Adrenal gland (tissue), 19 donors: ENCODE measurements at places on chromosomes 13 and 19. TPM values are rescaled to one million over a fixed set of nuclear protein-coding genes. Genes with fewer than 3 reads are reported as not detected.

The ZNF541 gene
- 12.9 TPM for total RNA-seq

The ATP4A gene
- 4.1 TPM for total RNA-seq

The HCN2 gene
- total RNA-seq: 4.7 TPM

The FBXO17 gene
- total RNA-seq: 4.1 TPM

The SIGLEC10 gene
- 0.89 TPM for total RNA-seq

The PNMA8B gene
- 29.5 TPM for total RNA-seq

DNA sequence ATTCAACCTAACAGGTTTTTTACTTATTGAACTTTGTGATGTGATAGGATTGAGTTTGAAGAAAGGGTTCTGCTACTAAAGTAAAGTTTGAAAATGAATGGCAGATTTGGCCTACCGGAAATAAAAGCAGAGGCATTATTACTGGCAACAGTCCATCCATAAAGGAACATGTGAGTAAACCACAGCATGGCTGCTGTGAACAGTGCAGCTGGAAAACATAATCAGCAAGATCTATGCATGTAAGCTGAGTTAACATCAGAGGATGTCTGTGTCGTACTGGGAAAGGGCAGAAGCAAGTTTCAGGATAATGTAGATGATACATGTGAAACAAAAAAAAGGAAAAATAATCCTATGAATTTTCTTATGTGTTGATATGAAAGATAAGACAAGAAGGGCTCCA lies 87.6 kb downstream of the CYSLTR2 start:
- H3K4me1 ChIP-seq: peaks cover 9% of the 10 kb centered on the region
- no peaks in the 10 kb centered on the region for H3K27me3 ChIP-seq
- no peak for DNase-seq
- H3K36me3 ChIP-seq: no peaks in the 10 kb centered on the region

GRCh38 chr19:47651691-47652090 lies 42.8 kb downstream of the BICRA start:
- no peak overlapping the region for H3K4me3 ChIP-seq
- no peaks in the 10 kb centered on the region for H3K36me3 ChIP-seq
- H3K4me1 ChIP-seq: peaks cover 6% of the 10 kb centered on the region
- no peak overlapping the region for H3K27ac ChIP-seq
- DNase-seq: no peak

DNA sequence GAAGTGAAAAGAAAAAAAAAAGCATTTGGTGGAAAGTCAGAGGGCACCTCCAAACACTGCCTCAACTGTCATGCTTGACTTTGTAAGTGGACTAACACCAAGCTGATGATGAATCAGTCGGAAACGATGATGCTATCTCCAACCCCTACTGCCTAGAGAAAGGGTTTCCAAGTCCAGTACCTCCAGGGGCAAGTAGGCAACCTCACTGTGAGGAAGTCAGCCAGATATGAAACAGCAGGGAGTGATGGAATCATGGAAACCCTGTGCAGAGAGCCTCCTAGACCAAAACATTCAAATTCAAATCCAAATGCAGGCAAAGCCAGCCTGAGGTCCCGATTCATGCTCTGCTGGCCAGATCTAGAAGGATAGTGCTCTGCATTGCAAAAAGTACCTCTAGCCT lies 100.9 kb upstream of the SERP2 start:
- no peaks in the 10 kb centered on the region for H3K36me3 ChIP-seq
- no peaks in the 10 kb centered on the region for H3K4me1 ChIP-seq
- H3K27ac ChIP-seq: no peak overlapping the region
- no peaks in the 10 kb centered on the region for H3K27me3 ChIP-seq
- no peak overlapping the region for H3K4me3 ChIP-seq

DNA sequence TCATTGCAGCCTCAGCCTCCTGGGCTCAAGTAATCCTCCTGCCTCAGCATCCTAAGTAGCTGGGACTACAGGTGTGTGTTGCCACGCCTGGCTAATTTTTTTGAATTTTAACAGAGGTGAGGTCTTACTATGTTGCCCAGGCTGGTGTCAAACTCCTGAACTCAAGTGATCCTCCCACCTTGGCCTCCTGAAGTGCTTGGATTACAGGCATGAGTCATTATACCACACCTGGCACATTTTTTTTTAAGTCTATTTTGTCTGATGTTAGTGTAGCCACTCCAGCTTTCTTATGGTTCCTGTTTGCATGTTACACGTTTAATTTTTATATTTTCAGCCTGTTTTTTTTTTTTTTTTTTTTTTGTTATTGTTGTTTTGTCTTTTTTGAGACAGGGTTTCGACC lies 24.8 kb downstream of the KDM4B start:
- no peak for DNase-seq
- no peaks in the 10 kb centered on the region for H3K27me3 ChIP-seq
- no peaks in the 10 kb centered on the region for H3K36me3 ChIP-seq
- H3K27ac ChIP-seq: peak overlapping the region; percentile 84
- H3K4me1 ChIP-seq: peaks cover 5% of the 10 kb centered on the region

DNA sequence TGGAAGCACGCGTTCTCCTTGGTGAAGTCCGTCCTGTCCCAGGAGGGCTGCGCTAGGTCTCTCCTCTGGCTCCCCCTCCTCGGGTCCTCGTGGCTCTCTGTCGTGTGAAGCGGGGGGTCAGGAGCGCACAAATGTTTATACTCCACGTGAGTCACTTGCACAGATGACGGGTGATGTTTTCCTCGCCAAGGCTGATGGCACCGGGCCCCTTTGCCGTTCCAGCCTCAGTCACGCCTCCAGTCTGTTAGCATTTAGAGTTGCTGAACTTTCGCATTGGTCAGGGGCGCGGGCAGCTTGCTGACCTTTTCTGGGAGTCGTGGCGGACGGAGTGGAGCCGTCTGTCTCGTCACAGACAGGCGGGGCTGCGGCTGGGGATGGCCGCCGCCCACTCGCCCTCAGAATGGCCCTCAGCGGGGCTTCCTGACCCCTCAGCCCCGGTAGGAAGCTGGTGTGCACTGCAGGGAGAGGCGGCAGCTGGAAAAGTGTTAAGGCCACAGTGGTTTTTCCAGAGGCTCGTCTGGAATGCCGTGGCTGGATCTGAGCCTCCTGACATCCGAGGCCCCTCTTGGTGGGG lies 13.7 kb downstream of the KLHL26 start:
- no peak overlapping the region for H3K4me3 ChIP-seq
- DNase-seq: peak; percentile 59
- peak overlapping the region; percentile 83 for H3K27ac ChIP-seq
- no peaks in the 10 kb centered on the region for H3K27me3 ChIP-seq
- H3K36me3 ChIP-seq: no peaks in the 10 kb centered on the region
- peaks cover 7% of the 10 kb centered on the region for H3K4me1 ChIP-seq

DNA sequence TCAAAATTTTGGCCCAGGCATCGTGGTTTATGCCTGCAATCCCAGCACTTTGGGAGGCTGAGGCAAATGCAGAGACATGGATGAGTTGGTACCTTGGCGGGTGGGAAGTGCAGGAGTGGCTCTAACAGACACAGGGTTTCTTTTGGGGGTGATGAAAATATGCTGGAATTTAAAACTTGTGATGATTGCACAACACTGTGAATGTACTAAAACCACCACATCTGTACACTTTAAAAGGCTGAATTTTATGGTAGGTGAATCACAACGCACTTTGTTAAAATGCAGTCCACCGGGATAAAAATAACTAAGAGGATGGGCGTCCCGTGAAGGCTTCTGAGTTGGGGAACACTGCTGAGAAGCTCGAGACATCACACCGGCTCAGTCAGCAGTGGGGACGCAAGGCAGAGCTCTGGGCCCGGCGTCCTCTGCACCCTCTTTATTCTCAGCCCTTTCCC lies 47.1 kb downstream of the MLLT1 start:
- H3K36me3 ChIP-seq: no peaks in the 10 kb centered on the region
- peaks cover 51% of the 10 kb centered on the region for H3K4me1 ChIP-seq
- no peak for DNase-seq
- H3K27ac ChIP-seq: no peak overlapping the region

- H3K27ac ChIP-seq: peak overlapping the region; percentile 73
- H3K4me1 ChIP-seq: peaks cover 42% of the 10 kb centered on the region
- no peaks in the 10 kb centered on the region for H3K36me3 ChIP-seq
- H3K27me3 ChIP-seq: no peaks in the 10 kb centered on the region
- no peak overlapping the region for H3K4me3 ChIP-seq
Observed at GRCh38 chr19:46904114-46905060, 43.6 kb downstream of the ARHGAP35 start.

GRCh38 chr13:30004204-30004603 lies 153.8 kb upstream of the UBL3 start:
- no peaks in the 10 kb centered on the region for H3K4me1 ChIP-seq
- H3K36me3 ChIP-seq: no peaks in the 10 kb centered on the region
- no peak overlapping the region for H3K4me3 ChIP-seq
- no peak overlapping the region for H3K27ac ChIP-seq

GRCh38 chr13:67437244-67437643 lies 207.1 kb upstream of the PCDH9 start:
- H3K4me3 ChIP-seq: no peak overlapping the region
- no peak overlapping the region for H3K27ac ChIP-seq
- no peak for DNase-seq
- no peaks in the 10 kb centered on the region for H3K4me1 ChIP-seq
- H3K27me3 ChIP-seq: no peaks in the 10 kb centered on the region

DNA sequence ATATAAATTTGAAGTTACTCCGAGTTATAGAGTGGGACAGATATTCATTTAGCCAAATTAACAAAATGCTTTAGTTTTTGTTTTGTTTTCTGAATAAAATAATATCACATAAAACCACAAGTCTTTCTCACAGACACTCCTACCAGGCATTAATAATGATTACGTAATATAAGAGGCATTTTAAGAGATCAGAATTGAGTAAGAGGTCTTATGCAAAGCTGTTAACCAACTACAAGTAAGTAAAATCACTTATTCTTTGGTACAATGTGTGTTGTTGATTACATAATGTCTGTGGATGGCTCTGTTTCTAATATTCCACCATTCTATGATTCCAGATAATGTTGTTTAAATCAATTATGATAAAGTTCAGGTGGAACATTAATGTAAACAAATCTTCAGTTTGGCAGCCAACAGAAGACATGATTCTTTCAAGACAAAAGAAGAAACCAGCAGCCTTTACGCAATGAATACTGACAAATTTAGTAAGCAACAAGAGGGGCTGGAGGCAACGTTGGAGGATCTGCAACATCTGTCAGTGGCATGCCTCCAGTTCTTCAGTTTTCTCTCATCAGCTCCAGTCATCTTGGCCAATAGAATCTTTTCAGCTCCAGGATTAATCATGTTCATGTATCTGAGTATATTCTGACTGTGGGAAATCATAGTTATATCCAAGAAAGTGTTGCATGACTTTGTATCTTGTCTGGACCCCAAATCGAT lies 403.8 kb downstream of the SLITRK5 start:
- DNase-seq: no peak
- H3K4me3 ChIP-seq: no peak overlapping the region
- H3K4me1 ChIP-seq: no peaks in the 10 kb centered on the region
- H3K27me3 ChIP-seq: no peaks in the 10 kb centered on the region

- peaks cover 41% of the 10 kb centered on the region for H3K4me1 ChIP-seq
- peak overlapping the region; percentile 68 for H3K27ac ChIP-seq
- no peaks in the 10 kb centered on the region for H3K27me3 ChIP-seq
- no peak for DNase-seq
Observed at GRCh38 chr19:38705197-38706019, 38.9 kb downstream of the CAPN12 start.

- no peaks in the 10 kb centered on the region for H3K4me1 ChIP-seq
- no peaks in the 10 kb centered on the region for H3K36me3 ChIP-seq
- no peaks in the 10 kb centered on the region for H3K27me3 ChIP-seq
Observed at GRCh38 chr13:50994651-50995050, 85.1 kb downstream of the RNASEH2B start.

DNA sequence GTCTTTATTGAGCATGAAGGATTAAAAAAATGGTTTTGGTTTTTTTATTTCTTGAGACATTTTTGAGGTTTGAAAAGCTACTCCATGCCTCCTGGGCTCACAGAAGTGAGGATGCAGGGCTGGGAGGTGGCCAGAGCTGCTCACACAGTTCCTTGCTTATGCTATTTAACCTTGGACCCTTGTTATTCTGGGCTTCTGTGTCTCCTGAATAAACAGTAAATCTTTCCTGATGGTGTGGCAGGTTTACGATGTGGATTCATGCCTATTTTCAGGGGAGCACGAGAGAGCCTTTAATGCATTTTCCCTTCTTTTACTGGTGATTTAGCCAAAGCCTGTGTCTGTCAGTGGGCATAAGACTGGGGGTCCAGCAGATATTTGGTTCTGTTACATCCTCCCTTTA lies 34.3 kb upstream of the PCDH8 start:
- H3K4me3 ChIP-seq: no peak overlapping the region
- no peak overlapping the region for H3K27ac ChIP-seq
- DNase-seq: no peak
- no peaks in the 10 kb centered on the region for H3K4me1 ChIP-seq
- H3K27me3 ChIP-seq: no peaks in the 10 kb centered on the region

DNA sequence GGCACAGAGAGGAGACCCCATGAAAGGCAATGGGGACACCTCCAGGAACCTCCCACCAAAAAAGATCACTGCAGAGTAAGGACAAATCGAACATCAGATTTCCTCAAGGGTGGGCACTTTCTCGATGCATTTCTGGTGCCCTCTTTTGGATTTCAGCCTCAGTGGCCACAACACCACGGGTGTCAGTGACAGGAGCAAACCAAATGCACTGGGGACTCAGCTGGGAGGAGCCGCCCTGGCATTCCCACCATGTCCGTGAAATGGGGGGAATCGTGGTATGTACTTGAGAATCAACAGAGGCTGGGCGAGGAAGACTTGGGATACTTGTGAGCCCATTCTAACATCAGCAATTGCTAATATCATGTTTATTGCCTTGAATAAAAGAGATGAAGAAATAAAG lies 16.3 kb downstream of the FAM187B start:
- H3K27ac ChIP-seq: peak overlapping the region; percentile 78
- no peaks in the 10 kb centered on the region for H3K36me3 ChIP-seq
- DNase-seq: no peak
- H3K4me3 ChIP-seq: no peak overlapping the region

- H3K36me3 ChIP-seq: no peaks in the 10 kb centered on the region
- H3K4me1 ChIP-seq: peaks cover 9% of the 10 kb centered on the region
- H3K4me3 ChIP-seq: no peak overlapping the region
- peak; percentile 72 for DNase-seq
- H3K27ac ChIP-seq: peak overlapping the region; percentile 34
Observed at GRCh38 chr13:109704771-109705635, 81.4 kb downstream of the IRS2 start.

DNA sequence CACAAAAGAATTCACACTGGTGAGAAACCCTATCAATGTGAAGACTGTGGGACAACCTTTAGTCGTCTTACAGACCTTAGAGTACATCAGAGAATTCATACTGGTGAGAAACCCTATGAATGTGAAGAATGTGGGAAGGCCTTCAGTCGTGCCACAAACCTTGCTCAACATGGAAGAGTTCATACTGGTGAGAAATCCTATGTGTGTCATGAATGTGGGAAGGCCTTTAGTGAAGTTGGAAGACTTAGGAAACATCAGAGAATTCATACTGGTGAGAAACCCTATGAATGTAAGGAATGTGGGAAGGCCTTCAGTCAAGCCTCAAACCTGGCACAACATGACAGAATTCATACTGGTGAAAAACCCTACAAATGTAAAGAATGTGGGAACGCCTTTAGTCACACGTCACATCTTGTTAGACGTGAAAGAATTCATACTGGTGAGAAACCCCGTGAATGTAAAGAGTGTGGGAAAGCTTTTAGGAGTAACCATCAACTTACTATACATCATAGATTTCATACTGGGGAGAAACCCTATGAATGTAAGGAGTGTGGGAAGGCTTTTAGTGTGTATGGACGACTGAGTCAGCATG lies 24.0 kb upstream of the ZNF573 start:
- no peaks in the 10 kb centered on the region for H3K36me3 ChIP-seq
- no peaks in the 10 kb centered on the region for H3K27me3 ChIP-seq
- H3K4me1 ChIP-seq: no peaks in the 10 kb centered on the region
- no peak for DNase-seq

- H3K27me3 ChIP-seq: no peaks in the 10 kb centered on the region
- no peak overlapping the region for H3K27ac ChIP-seq
- no peak overlapping the region for H3K4me3 ChIP-seq
- peaks cover 4% of the 10 kb centered on the region for H3K4me1 ChIP-seq
- peak; percentile 0 for DNase-seq
- no peaks in the 10 kb centered on the region for H3K36me3 ChIP-seq
Observed at GRCh38 chr13:114082849-114083645, 49.4 kb downstream of the RASA3 start.
